Stimulated activated CD8-positive, alpha-beta memory T cell treated with anti-CD3 and anti-CD28 coated beads, Interleukin-12 subunit alpha, Interleukin-12 subunit beta, amount 100 ng/mL, for 4 hours (primary cell): ENCODE measurements at places on chromosomes 2 and 18.

DNA sequence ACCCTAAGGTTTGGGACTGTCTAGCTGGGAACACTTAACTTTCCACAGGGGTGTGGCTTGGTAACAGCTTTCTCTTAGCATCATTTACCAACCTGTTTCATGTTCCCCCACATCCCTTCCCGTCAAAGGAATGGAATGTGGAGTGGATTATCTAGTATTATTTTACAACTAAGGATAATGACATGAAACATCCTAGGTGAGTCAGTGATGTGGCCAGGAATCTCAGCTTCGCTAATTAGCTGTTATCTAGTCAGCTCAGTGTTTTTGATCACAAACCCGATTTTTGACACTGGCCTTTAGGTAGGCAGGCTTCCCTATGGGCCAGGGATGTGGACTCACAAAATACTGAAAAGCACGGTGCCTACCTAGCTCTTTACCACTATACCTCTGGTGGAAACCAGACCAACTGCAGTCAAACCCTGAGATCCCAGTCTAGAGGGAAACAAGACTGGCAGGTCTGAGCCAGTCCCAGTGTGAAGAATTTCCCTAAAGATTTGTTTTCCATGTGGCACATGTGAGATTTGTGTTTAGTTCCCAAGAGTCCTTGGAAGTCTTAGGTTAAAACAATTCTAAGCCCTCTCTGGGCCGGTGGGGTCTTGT, 2.8 kb upstream of the NRP2 start:
- DNase-seq, result no peak

- DNase-seq, result no peak
Measured at GRCh38 chr2:217273162-217273561, 413.3 kb upstream of the TNP1 start.

- no peak for DNase-seq
Measured at GRCh38 chr2:196511258-196512168, 128.0 kb upstream of the CCDC150 start.

GRCh38 chr2:86593266-86593665, 30.0 kb upstream of the CHMP3 start:
- no peak for DNase-seq

DNA sequence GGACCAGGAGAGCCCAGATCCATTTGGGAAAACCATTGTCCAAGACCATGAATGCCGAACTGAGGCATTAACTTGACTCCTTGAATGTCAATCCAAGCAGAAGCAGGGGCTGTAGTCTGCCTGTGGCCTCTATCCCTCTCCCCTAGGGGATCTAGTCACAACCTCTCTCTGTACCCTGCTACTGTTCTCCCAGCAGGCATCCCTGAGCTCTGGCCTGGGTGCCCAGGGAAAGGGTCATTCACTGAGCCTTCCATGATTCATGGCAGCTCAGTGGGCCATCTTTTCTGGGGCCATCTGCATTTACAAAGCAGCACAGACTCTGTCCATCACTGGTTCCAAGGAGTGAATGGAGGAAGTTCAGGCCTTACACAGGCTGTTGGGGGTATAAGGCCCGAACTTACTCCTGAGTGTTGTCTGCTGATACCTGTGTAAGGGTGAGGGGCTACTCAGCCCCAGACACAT, 151.8 kb downstream of the ZFP36L2 start:
- no peak for DNase-seq

- DNase-seq, result no peak
Measured at GRCh38 chr2:26754539-26754938, 9.5 kb upstream of the SLC35F6 start.

GRCh38 chr2:105904938-105905337, 160.2 kb downstream of the NCK2 start:
- DNase-seq, result no peak

GRCh38 chr2:112832841-112833638, 3.5 kb downstream of the IL1B start:
- DNase-seq, result no peak

GRCh38 chr2:222424729-222425671, 657 bp downstream of the SGPP2 start:
- DNase-seq, result no peak

DNA sequence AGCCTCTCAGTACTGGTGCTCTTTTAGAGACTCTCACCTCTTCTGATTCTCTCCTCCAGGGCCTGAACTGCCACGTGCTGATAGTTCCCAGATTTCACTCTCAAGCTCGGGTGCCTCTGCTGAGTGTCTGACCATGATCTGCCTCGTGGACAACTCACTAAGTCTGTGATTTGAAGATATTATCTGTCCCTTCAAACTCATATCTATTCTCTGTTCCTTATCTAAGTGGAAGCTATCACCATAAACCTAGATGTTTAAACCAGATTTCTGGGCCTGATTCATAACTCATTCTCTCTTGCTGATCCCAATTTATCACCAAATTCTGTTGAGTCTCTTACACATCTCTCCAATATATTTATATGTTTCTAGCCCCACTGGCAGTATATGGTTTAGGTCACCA, 29.9 kb upstream of the KIDINS220 start:
- no peak for DNase-seq

GRCh38 chr2:24491542-24492420, 727 bp downstream of the NCOA1 start:
- DNase-seq, result peak; percentile 49

- DNase-seq, result no peak
Measured at GRCh38 chr2:23499439-23499838, 114.5 kb downstream of the KLHL29 start.

DNA sequence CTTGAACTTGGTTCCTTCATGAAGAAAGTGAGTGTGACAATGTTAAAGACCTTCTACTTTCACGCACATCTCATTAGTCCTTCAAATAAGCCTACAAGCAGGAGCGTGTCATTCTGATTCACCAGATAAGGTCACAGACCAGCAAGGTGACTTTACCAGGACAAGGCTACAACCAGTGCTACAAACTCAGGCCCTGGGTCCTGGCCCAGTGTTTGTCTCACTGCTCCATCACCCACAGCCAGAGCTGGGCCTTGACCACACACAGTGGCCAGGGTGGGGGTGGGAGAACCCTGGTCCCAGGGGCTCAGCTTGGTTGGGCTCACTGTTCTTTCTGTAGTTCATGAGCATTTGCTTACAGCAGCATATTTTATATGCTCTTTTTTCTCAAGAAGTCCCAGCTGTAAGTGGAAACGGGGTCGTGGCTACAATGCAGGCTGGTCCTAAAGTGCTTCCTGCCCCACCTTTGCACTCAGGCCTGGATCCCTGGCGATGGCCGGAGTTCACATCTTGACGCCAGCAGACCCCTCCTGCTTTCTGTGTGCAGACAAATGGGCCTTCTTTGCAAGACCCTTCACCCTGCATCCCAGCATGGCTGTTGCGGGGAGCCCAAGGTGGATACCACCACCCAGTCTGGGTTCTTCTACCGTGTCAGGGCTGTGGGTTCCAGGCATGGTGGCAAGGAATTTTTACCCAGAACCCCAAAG, 153.6 kb upstream of the EPAS1 start:
- no peak for DNase-seq

DNA sequence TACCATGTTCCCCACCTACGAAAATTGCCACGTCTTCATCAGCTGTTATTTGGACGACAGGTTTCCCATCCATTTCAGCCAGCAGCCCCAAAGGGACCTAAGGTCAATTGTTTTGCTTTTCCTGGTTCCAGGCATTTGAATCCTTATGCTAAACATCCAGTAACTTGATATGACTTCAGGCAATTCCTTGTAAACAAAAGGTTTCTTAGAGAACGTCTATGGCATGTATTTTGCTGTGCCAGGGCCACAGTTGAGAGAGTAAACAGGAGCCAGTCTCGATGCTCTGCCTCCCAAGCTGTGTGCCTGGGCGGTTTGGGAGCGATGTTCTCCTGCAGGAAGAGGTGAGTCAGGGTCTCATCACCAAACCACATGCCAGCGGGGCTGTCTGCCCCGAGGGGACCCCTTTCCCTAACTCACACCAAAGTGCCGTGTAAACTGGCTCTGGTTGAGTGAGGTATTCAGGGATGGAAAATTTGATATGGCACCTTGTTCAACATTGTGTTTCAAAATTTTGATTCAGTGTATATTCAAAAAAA, 12.9 kb upstream of the MC5R start:
- DNase-seq, result no peak

DNA sequence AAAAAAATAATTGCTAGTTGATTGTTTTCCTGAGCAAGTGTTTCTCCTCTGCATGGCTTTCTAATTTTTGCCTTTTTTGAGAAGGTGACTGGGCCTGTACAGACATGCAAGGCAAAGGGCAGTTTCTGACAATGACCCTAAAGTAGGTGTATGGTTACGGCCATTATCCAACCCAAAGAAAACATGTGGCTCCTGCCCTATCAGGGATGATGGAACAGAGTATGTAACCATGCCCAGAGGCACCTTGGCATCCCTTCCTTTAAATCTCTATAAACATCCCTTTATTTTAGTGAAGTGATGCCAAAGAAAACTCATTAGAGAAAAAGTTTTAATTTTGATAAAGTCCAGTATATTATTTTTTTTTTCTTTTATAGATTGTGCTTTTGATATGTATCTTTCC, 217.5 kb downstream of the LPIN1 start:
- no peak for DNase-seq

DNA sequence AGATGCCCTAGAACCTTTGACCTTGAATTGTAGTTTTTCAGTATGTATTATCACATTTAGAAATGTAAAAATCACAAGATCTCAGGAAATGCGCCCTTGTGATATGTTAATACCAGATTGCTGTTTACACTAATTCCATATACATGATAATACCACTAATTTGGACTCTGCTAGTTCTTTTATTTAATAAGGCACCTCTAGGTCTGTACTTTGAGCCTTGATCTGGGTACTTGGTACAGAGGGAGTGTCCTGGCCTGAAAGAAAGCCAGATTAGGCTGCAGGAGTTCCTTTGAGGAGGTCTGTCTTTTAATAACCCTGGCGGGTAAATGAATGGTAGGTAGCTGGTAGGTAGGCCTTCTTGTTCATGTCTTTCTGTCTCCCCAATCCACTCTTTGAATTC, 26.3 kb downstream of the PLEKHA3 start:
- DNase-seq, result no peak

- no peak for DNase-seq
Measured at GRCh38 chr2:10324095-10324832, 21.6 kb downstream of the HPCAL1 start.

DNA sequence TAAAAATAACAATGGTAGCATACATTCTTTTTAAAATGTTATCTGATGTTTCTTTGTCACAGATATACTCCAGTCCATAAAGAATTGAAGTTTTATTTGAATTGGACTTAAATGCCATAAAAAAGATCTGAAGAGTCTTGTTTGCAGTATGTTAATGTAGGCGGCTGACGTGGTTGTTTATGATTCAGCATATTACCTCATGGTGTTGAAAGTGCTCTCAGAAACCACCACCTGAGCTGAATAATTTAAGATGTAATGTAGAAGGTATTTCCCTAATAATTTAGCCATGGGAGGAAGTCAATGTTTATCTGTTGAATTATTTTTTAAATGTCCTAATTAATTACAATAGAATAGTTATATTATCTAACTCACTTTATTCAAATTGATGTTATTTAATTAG, 58.6 kb upstream of the CHN1 start:
- DNase-seq, result no peak

DNA sequence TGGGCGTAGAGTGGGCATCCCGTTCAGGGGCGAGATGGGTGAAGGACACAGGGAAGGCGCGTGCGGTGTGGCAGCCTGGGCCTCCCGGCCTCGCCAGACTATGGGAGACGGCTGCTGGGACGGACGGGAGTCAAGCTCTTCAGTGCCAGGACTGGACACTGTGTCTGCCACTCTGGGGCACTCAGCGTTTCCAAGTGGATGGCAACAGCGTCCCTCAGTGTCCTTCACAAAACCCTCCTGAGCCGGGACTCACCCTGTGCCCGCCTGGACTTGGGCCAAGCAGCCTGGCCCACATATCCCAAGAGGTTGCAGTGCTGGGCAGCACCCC, 16.3 kb upstream of the BOK start:
- no peak for DNase-seq

- no peak for DNase-seq
Measured at GRCh38 chr2:183185534-183185933, 61.3 kb downstream of the NUP35 start.

- DNase-seq, result no peak
Measured at GRCh38 chr2:49973436-49973835, 819.1 kb upstream of the FSHR start.

- no peak for DNase-seq
Measured at GRCh38 chr2:8709611-8710010, 27.8 kb downstream of the ID2 start.

DNA sequence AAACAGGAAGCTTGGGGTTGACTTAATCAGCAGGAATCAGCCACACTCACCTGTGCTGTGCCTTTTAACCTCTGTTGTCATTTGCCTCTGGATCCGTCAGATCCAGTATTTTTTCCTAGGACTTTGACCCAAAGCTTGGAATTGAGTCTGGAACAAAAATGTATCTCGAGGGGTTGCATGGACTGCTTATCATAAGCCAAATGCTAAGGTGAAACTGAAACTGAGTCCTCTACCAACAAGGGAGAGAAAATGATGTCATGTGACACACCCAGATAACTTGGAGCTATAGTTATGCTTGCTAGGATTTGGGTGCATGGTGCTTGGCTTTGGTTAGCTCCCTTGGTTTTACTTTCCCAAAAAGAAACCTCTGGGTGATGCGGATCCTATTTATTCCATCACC, 2158.6 kb upstream of the PIK3C3 start:
- no peak for DNase-seq

DNA sequence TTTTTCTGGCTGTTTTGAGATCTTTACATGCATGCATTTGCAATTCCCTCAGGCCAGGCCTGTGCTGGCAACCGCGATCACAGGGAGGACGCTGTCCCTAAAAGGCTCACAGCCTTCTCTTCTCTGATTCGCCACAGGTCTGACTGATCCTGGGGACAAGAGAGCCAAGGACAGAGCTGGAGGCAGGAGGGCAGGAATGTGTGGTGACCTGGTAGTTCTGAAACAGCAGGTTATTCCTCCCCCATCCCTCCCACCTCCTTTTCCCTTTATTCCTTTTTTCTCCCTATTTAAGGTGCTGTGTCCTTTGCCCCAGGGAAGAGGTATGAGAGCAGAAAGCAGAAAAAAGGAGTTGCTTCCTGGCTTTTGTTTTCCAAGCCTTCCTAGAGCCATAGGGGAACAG, 21.9 kb downstream of the TMEM177 start:
- DNase-seq, result no peak

DNA sequence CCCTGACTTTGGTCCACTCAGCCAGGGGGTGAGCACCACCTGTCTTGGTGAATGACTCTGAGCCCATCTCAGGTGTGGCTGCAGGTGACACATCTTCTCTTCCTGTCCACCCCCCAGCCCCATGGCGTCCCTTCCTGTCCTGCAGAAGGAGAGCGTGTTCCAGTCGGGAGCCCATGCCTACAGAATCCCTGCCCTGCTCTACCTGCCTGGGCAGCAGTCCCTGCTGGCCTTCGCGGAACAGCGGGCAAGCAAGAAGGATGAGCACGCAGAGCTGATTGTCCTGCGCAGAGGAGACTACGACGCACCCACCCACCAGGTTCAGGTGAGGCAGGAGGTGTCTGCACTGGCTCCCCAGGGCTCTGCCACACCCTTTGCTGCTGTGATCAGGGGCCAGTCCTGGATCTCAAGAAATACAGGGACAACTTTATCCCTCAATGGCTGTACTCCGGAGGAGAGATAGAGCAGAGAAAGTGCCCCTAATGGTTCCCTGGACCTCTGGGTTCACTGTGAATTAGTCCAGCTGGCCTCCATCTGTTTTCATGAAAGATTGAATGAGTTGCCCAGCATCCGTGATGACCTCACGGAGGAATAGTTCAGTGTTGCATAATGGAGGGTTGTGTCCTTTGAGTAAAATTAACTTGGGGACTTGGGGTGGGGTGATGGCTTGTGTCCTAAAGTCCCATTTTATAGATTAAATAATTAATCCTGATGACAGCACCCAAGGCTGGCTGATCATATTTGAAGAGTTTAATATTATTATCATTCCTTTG, at the start of gene NEU2:
Gene NEU2, plus strand, starts transcription at position 122 of the 770 bp plus-strand sequence. Its CDS starts 0 bp downstream, at position 122.
- DNase-seq, result no peak
